Coronary artery (tissue), 2 donors: ENCODE measurements at places on chromosomes 2 and 18.

GRCh38 chr2:216478151-216478550 is 20.5 kb upstream of the RPL37A start:
- DNase-seq, result no peak

DNA sequence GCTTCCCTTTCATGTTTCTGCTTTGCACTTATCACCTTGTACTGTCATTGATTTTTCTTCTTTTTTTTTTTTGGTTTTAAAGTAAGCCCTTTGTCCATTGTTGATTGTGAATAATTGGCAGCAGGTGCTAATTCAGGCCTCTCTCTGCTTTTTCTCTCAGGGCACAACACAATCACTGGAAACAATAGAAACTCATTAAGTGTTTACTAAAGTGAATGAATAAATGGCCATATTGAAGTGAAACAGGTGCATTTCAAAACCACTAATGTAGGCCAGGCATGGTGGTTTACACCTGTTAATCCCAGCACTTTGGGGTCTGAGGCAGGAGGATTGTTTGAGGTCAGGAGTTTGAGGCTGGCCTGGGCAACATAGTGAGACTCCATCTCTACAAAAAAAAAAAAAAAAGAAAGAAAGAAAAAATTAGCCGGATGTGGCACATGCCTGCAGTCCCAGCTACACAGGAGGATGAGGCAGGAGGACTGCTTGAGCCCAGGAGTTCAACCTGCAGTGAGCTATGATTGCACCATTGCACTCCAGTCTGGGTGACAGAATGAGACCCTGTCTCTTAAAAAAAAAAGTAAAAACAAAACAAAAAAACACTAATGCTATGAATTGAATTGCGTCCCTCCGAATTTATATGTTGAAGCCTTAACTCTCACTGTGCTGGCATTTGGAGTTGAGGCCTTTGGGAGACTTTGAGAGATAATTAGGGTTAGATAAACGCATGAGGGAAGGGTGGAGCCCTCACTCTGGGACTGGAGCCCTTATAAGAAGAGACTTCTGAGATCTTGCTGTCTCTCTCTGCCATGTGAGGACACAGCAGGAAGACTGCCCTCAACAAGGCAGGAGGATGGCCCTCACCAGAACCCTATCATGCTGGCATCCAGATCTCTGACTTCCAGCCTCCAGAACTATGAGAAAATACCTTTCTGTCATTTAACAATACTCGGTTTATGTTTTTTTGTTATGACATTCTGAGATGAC is 19.9 kb downstream of the SLC38A11 start:
- DNase-seq, result no peak

DNA sequence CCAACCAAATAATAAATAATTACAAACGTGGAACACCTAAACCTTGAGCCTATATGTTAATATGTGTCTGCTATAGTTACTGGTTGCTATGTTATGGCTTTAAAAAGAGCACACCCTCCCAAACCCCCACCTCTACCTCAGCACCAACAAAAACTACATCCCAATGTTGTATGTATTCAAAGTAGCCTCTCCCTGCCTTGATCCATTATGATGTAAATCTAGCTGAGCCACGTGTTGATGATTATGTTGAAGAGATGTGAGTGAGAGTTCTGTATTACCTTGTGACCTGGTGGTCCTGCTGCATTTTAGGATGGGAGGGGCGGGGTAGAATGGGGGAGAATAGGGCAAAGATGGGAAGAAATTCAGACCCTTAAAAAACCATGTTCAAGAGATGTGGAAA is 4.8 kb downstream of the MFSD6 start:
- DNase-seq, result no peak

DNA sequence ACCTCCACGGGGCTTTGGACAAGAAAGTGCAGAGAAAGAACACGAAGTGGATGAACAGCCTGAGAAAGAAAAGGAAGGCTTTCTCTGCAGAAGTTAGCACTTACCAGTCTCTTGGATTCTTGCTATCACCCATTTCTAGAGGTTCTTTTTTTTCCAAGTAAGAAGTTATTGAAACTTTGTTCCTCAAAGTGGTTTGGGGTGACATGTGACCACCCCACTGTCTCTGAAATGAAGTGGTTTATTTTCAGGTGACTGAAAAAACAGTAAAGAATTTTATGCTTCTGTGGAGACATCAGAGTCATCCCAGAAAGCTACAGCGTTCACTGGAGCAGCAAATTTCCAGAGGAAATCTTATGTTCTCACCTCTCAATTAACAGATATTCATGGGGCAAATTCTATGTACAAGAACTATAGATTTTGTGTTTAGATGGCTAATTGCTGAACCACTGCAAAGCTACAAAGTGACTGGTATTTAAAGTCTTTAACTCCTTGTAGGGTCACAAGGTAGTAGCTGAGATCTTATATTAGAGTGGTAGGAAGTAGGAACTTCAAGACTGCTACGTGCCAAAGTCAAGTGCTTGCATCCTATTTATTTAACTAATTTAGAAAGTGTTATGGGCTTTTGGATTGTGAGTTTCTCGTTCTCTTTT is 267.5 kb downstream of the TGIF1 start:
- DNase-seq, result no peak

- DNase-seq, result no peak
Measured at GRCh38 chr2:44167311-44167907, 1.3 kb upstream of the PPM1B start.

- DNase-seq, result no peak
Measured at GRCh38 chr18:274313-274712, 6.5 kb upstream of the THOC1 start.

DNA sequence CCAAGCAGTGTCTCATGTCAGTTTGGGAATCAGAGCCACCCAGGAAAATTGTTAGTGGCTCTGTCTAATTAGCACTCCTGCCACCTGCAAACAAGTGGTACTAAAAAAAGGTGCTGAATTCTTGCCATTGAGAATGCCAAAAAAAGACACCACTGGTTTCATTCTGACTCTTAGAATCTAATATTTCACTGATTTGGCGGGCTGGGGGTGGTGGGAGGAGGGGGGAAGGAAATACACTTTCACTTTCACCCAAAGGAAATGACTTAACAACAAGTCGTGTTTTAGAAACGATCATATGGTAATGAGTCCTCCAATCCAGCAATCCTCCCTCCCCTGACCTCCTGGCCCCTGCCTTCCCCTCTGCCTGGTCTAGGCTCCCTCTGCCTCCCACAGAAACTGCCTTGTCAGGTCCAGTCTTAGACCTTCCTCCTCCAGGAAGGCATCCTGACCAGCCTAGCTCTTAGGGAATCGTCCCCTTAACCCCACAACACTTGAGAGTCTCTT is 4.4 kb upstream of the KLHL29 start:
- no peak for DNase-seq

GRCh38 chr2:219250049-219250781 is 2.8 kb upstream of the TUBA4B start:
- DNase-seq, result no peak

- DNase-seq, result no peak
Measured at GRCh38 chr18:12295389-12296086, 12.5 kb upstream of the TUBB6 start.

GRCh38 chr2:189548666-189549448 is 31.7 kb downstream of the SLC40A1 start:
- no peak for DNase-seq

DNA sequence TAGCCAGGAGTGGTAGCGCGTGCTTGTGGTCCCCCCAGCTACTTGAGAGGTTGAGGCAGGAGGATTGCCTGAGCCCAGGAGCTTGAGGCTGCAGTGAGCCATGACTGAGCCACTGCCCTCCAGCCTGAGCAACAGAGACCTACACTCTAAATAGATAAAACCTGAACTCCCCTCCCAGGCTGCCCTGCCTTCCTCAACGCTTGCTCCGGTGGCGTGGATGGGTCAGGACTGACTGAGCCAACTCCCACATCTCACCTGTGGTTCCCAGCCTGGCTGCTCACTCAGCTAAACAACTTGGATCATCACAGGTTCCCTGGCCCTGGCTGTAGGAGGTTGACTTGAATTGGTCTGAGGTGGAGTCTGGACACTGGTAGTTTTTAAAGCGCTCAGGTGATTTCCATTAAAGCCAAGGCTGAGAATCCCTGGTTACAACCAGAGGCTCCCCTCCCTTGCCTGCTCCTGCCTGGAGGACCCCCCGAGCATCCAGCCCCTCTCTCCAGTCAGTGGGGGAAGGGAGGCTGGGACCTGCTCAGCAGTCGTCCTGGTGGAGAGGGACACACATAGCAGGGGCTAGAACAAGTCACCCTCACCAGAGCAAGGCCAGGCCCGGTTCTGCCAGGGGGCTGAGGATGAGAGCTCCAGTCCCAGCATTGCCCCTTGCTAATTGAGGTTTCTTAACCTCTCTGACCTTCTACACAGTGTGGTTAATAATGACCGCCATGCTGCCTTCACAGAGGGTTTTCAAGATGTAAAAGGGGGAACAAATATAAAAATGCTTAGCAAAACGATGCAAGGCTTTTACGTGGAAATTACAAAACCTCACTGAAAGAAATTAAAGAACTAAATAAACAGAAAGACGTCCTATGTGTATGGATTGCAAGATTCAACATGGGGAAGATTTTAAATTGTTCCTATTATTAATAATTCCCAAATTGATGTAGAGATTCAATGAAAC is 46.9 kb upstream of the TAF1B start:
- DNase-seq, result no peak

DNA sequence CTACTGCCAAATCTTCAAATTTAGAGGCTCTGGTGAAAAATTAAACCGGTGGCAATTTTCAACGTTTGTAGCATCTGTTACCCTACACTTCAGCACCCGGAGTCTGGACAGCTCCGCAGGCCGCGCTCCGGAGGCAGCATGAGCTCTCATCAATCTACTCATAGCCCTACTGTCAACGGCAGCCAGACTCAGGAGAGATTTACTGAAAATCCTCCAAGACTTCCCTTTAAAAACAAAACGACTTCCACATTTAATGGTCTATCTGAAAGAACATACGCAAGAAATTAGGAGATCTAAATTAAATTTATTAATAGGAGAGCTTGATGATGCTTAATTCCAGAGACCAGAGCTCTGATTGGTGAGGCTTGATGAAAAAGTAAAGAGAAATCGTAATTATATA is 970 bp upstream of the ADCYAP1 start:
- DNase-seq, result no peak

DNA sequence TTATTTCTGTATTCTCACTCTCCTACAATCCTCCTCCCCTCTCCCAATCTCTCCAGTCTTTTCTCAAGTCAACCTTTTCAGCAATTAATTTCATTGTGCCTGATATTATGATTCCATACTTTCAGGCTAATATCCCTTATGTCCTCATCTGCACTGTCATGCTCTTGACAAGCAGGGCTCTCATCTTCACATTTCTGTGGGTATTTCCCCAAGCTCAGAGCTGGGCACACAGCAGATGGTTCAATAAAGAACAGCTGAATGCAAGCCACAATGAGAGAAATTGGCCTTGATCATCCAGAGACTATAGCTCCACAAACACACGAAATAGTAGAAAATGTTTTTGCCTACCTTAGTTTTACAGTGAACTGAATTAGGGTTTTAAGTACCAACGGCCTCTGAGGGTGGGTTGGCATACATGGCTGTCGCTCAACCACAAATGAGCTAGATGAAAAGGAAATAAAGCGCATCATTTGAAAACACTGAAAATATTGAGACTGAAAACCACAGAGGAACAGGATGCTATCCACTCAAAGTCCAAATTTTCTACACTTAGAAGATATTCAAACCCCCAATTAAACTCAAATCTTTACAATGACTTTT is 47.5 kb upstream of the STAT1 start:
- no peak for DNase-seq

DNA sequence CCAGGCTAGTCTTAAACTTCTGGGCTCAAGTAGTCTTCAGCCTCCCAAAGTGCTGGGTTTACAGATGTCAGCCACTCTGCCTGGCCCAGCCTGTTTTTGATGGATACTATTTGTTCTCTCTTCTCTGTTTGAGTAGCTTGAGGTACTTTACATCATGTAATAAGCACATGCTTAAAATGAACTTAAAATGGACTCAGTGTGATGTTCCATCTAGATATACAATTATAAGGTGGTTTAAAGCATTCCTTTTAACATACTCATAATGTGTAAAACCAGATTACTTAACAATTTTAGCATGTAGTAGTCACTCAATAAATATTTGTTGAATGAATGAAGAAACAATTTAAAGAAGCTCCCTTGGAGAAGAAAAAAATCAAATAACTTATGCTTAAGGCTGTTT is 9.6 kb downstream of the PTPRM start:
- DNase-seq, result no peak

DNA sequence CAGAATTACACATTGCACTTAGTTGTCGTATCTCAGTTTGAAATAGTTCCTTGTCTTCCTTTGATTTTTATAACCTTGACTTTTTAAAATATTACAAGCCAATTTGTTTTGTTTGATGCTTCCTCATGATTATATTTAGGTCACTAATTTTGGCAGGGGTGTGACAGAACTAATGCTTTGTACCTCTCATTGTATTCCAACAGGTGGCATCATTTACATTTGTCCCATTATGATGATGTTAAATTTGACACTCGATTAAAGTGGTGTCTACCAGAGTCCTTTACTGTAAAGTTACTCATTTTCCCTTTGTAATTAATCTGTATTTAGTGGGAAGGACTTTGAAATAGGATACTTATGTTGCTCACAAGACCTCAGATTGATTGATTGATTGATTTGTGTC is 21.5 kb upstream of the MFSD2B start:
- DNase-seq, result no peak

- DNase-seq, result no peak
Measured at GRCh38 chr2:38723173-38723572, 28.0 kb downstream of the SRSF7 start.
